Endodermal cell (in vitro differentiated cells): ENCODE measurements at places on chromosomes 1 and 21. TPM values are rescaled to one million over a fixed set of nuclear protein-coding genes. Genes with fewer than 3 reads are reported as not detected.

The ZNF684 gene
- total RNA-seq = 5.0 and 5.1 TPM in 2 replicates

DNA sequence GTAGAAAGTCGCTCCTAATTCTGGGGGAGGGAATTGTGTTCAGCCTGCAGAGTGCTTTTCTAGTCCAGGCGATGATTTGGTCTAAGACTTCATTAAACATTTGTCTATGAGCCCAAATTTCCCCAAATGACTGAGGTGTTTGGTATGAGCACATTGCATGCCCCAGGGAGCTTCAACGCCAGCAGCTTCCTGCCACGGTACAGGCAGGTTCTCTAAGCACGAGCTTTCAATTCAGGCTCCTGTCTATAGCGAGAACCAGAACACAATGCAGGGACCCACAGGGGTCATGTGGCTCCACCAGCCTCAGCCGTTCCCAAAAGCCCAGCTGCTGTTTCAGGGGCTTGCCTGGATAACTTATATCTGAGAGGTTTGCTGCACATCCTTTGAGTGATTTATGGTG, 34.1 kb upstream of the H6PD start:
- H3K27ac ChIP-seq = no peak overlapping the region
- peaks cover 79% of the 10 kb centered on the region for H3K27me3 ChIP-seq
- no peaks in the 10 kb centered on the region for H3K4me1 ChIP-seq
- H3K36me3 ChIP-seq = no peaks in the 10 kb centered on the region
- no peak for DNase-seq
- H3K4me3 ChIP-seq = no peak overlapping the region

DNA sequence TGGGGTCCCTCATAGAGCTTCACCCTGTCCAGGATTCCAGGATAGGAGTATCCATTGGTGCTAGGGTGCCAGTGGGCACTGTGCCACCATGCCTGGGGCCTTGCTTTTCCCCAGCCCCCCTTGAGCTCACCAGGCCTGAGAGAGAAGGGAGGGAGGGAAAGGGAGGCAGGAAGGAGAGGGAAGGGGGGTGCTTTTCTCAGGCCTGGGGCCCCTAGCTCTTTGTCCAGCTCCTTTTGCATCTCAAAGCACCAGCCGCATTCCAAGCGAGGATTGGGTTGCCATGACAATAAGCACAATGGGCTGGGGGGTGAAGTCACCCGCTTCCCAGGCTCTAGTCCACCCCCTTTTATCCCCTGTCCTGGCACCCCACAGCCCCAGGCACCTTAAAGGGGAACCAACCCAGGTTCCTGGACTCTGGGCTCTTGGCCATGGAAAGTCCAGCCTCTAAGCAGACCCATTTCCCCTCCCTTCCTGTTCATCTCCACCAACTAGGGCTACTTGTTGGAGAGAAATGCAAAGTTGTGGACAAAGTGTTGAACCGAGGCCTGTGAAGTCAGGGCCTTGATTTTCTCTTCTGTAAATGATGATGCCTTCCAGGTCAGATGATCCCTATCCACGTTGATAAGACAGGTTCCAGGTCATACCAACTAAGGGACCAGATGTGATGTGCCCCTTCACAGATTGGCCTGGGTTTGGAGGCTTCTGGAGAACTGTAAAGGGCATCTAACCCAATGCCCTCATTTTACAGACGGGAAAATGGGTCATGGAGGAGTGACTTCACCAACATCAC, 11.4 kb downstream of the THBS3 start:
- peak overlapping the region; percentile 79 for H3K4me3 ChIP-seq
- no peaks in the 10 kb centered on the region for H3K27me3 ChIP-seq
- DNase-seq = peak; percentile 93

DNA sequence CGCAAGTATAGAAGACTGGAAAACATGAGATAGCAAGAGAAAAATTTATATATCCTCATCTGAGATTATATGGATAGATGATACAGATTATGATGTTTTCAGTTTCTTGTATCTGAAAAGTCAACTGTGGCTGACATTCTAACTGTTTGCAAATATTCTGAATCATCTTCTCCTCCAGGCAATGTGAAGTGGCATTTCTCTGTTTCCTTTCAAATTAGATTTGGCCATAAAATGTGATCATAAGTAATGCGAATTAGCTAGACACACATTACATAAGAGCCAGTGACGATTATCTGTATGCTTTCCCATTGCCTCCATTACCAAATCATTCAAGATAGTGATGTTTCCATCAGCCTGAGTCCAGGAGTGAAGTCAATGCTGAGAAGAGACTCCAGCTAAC, 265.2 kb downstream of the BRINP3 start:
- no peak overlapping the region for H3K27ac ChIP-seq
- no peaks in the 10 kb centered on the region for H3K4me1 ChIP-seq
- no peaks in the 10 kb centered on the region for H3K36me3 ChIP-seq
- no peaks in the 10 kb centered on the region for H3K27me3 ChIP-seq
- H3K4me3 ChIP-seq = no peak overlapping the region

DNA sequence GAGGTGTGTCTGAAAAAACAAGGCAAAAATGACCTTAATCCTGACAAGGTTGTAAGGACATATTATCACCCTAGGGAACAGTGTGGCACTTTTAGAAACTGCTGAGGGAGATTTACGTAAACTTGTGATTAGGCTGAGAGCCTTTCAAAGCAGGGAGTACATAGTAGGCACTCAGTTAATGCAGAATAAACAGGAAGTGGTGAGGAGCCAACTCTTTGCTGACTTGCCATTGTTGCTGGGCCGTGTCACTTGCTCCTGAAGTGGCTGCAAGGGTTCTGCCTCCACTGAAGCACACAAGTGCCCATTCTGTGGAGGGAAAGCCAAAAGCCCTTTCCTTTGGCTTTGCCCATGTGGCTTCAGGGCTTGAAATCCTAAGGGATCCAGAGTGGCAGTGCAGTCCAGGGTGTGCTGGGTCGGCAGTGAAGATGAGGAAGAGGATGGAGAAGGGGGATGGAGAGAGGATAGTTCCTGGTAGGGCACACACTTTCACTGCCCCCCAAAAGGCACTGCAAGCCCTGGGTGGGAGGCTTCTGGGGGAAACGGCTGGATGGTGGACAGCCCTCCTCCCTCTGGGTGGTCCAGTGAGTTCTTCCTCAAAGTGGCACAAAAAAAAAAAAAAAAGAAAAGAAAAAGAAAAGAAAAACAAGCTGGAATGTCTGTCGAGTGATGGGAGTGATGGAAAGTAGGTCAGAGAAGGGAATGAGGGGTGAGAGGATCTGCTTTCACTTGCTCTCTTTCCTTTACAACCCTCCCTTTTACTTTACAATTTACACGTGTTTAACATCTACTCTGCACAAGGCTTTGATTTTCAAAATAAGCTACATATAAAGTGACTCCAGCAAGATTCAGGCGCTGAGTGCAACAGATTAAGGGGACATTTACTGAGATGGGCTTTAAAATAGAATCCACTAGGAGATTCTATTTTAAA, 13.7 kb upstream of the RHEX start:
- no peak overlapping the region for H3K4me3 ChIP-seq
- H3K4me1 ChIP-seq = no peaks in the 10 kb centered on the region
- H3K36me3 ChIP-seq = no peaks in the 10 kb centered on the region
